Right renal pelvis (tissue), 4 donors: ENCODE measurements at places on chromosomes 3 and 15. TPM values are rescaled to one million over a fixed set of nuclear protein-coding genes. Genes with fewer than 3 reads are reported as not detected.

DNA sequence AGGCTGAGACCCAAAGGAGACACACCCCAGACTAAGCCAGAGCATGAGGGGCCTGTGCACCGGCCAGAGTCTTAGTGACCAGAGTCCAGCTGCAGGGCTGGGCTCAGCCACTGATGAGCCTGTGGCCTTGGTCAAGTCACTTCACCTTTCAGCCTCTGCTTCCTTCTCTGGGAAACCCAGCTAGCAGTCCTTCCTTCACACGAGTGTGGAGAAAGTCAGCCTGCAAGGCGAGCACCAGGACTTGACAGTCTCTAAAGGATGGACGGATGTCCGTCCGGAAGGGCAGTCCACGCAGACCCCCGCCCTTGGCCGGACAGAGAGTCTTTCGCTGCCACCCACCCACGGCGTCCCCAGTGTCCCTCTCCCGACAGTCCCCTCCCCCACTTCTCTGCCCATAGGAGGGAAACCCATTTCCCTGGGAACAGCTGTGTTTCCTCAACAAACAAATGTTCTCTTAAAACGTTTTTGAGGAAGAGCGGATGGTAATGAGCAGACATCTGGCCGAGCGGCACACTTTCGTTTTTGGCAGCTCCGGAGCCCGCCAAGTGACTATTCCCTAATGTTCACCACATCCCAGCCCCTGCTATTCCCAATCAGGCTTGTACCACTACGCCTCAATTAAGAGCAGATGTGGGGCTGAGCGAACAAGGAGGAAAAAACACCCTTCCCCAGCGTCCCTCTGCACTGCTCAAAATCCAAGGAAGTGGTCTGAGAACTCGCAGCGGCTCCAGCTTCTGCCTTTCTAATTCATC is 129.1 kb upstream of the SMAD3 start:
- peak; percentile 48 for DNase-seq

GRCh38 chr15:67225336-67225735 is 29.1 kb downstream of the AAGAB start:
- DNase-seq = no peak

GRCh38 chr15:35127717-35128116 is 42.6 kb upstream of the NANOGP8 start:
- DNase-seq = no peak

- no peak for DNase-seq
Observed at GRCh38 chr3:152621967-152622810, 212.7 kb upstream of the P2RY1 start.

- DNase-seq = no peak
Observed at GRCh38 chr15:49877117-49877872, 241.7 kb downstream of the ATP8B4 start.

DNA sequence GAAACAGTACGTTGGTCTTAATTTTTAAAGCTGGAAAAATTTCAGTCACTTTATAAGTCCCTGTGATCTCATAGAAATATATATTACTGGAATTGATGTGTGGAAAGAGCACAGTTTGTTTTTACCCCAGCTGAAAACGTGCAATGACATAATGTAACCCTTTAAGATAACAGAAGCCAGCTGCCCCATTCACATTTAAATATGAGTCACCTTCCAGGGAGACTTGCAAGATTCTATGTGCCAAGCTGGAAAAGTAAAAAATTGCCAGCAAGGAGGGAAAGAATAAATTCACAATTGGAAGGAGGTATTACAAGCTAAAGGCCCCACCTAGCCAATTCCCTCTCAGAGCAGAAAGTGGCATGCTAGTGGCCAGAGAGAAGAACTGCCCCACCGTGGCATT is 50.2 kb downstream of the SAMMSON start:
- no peak for DNase-seq

- DNase-seq = no peak
Observed at GRCh38 chr15:101022876-101023275, 103.7 kb downstream of the LRRK1 start.

GRCh38 chr3:1195947-1196346 is 103.1 kb downstream of the CNTN6 start:
- no peak for DNase-seq

- no peak for DNase-seq
Observed at GRCh38 chr3:180018543-180018942, 18.2 kb downstream of the PEX5L start.

DNA sequence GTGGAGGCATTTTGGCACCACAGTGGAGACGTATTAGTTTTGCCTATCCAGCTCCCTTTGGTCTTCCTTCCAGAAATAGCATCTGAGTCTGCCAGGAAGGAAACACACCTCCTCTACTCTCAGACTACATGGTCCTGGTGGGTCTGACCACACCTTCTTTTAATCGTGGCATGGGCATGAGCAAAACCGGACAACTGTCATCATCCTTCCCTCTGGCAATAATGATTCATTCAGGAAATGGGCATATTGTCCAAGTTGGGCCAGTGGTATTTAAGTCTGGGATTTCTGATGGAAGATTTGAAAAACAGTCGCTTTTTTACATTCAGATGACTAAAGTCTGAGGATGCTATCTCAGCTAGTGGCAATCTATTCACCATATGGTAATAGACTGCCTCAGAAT is 601.0 kb upstream of the ADAMTS9 start:
- no peak for DNase-seq

GRCh38 chr3:171286580-171287249 is 173.5 kb downstream of the TNIK start:
- DNase-seq = no peak

GRCh38 chr3:20798666-20799065 is 612.7 kb upstream of the SGO1 start:
- no peak for DNase-seq

GRCh38 chr3:49867400-49867799 is 2.3 kb downstream of the CAMKV start:
- DNase-seq = no peak

DNA sequence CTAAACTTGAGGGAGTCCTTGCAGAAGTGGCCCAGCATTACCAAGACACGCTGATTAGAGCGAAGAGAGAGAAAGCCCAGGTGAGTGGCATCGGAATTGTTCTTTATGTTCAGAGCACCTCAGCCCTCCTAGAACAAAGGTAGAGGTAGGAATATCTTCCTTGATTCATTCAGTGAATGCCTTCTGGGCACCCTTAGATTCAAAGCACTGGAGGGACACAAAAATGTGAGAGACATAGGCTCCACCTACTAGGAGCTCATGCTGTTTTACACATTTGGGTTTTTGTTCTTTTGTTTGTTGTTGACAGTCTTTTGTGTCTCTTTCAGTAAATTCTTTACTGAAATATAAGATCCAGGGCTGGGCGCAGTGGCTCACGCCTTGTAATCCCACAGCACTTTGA is 68.2 kb downstream of the IQGAP1 start:
- DNase-seq = no peak

GRCh38 chr3:66052721-66053549 is 14.2 kb upstream of the MAGI1 start:
- no peak for DNase-seq

GRCh38 chr3:4467522-4467867 is 426 bp upstream of the SUMF1 start:
- no peak for DNase-seq

DNA sequence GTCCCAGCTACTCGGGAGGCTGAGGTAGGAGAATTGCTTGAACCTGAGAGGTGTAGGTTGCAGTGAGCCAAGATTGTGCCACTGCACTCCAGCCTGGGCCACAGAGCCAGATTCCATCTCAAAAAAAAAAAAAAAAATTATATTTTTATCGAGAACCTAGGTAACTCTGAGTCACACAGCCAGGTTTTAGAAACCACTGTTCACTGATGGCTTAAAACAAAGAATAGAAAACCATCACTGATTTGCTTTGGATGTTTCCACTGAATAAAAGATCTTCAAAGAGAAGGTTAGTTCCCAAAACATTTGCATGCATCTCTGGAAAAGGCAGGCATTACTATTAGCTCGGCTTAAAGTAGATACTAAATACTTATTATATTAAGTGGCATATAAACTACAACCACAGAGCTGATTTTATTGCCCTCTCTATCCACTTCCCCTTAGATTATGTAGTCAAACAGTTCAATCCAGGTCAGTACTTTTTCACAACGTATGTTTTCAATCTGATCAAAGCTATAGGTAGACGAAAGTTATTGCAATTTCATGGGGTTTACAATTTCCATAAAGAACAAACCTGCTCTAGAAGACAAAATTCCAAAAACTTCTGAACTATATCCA is 1.4 kb downstream of the B4GALT4 start:
- no peak for DNase-seq

DNA sequence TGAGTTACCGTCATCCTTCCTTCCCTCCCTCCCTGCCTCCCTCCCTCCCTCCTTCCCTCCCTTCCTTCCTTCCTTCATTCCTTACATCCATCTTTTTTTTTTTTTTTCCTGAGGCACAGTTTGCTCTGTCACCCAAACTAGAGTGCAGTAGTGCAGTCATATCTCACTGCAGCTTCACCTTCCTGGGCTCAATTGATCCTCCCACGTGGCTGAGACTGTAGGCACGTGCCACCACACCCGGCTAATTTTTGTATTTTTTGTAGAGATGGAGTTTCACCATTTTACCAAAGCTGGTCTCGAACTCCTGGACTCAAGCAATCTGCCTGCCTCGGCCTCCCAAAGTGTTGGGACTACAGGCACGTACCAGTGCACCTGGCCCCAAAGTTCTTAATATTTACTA is 25.8 kb downstream of the USP3 start:
- DNase-seq = no peak

- no peak for DNase-seq
Observed at GRCh38 chr15:97867870-97868269, 92.6 kb upstream of the ARRDC4 start.

DNA sequence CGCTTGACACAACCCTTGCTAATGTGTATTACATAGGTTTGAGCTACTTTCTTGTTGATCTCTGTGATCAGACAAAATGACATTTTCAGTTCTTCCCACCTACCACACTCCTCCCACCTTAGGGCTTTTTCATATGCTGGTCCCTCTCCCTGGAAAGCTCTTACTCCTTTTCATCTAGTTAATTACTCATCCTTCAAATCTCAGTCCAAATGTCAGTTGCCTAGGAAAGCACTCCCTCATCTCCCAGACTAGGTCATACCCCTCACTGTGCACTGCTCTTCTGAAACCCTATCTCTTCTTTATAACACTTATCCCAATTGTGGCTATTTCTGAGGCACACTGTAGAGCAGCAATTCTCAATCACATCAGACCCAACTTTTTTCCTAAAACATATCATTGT is 7.3 kb downstream of the ZNF106 start:
- no peak for DNase-seq

GRCh38 chr3:187954873-187955586 is 198.9 kb upstream of the LPP start:
- no peak for DNase-seq

GRCh38 chr3:71876135-71877105 is 91.5 kb upstream of the PROK2 start:
- DNase-seq = no peak

GRCh38 chr15:90818251-90819210 is 49.9 kb upstream of the FURIN start:
- DNase-seq = no peak

The TFDP2 gene
- polyA plus RNA-seq = 88.4 TPM

The MAP6D1 gene
- polyA plus RNA-seq = 0.80 TPM

The GPR15 gene
- not detected for polyA plus RNA-seq

The IGDCC3 gene
- 8.6 TPM for polyA plus RNA-seq

The SCN5A gene
- 0.95 TPM for polyA plus RNA-seq

The ZCWPW2 gene
- polyA plus RNA-seq = 2.2 TPM

The ECE2 gene
- polyA plus RNA-seq = not detected

The TUSC7 gene
- not detected for polyA plus RNA-seq

The ZNF80 gene
- polyA plus RNA-seq = not detected
